ENCODE measurements at places on chromosomes 12 and 14. TPM values are rescaled to one million over a fixed set of nuclear protein-coding genes. Genes with fewer than 3 reads are reported as not detected.
A peak's percentile ranks its signal among the peaks of the same experiment; 100 is the strongest.

The ZNF664 gene
- 36.0 TPM for total RNA-seq

The RNASE2 gene
- 0.78 TPM for total RNA-seq

The DTX1 gene
- total RNA-seq, result 0.75 TPM

The CHST11 gene
- 1.2 TPM for total RNA-seq

DNA sequence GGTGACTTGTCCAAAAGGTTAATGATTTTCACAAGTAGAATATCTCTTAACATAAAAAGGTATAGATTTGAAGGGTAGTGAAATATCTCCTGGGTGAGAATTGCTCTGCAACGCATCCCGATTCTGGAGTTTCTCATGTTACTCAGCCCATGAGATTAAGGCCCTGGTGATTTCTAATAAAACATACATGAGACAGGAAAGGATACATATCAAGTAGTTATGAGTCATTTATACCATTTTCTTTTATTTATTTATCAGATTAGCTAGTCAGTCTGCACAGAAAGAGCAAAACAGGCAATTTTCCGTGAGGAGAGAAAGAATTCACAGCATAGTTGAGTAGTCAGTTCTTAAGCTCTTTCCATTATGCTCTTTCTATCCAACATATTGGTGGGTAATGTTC is 535.6 kb upstream of the ATP2B1 start:
- no peaks in the 10 kb centered on the region for H3K27me3 ChIP-seq
- no peak for DNase-seq
- H3K4me3 ChIP-seq, result no peak overlapping the region
- H3K27ac ChIP-seq, result no peak overlapping the region
- no peaks in the 10 kb centered on the region for H3K36me3 ChIP-seq

DNA sequence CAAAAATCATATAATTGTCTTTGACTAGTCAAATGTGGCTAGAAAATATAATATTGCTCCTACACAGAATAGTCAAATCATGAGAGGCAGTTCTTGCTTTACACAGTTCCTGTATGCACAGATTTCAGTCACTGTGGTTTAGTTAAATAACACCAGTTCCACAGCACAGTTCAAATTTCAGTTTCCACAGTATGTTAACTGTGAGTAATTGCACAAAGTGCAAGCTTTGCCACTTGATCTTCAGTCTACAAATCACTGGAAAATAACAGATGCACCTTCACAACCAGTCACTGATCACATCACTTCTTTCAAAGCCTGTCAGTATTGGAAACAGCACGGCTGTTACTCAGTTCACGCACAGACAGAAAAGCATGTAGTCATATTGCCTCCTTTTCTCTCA is 38.7 kb downstream of the KCNH5 start:
- H3K4me1 ChIP-seq, result no peaks in the 10 kb centered on the region
- H3K4me3 ChIP-seq, result no peak overlapping the region
- no peak overlapping the region for H3K27ac ChIP-seq

DNA sequence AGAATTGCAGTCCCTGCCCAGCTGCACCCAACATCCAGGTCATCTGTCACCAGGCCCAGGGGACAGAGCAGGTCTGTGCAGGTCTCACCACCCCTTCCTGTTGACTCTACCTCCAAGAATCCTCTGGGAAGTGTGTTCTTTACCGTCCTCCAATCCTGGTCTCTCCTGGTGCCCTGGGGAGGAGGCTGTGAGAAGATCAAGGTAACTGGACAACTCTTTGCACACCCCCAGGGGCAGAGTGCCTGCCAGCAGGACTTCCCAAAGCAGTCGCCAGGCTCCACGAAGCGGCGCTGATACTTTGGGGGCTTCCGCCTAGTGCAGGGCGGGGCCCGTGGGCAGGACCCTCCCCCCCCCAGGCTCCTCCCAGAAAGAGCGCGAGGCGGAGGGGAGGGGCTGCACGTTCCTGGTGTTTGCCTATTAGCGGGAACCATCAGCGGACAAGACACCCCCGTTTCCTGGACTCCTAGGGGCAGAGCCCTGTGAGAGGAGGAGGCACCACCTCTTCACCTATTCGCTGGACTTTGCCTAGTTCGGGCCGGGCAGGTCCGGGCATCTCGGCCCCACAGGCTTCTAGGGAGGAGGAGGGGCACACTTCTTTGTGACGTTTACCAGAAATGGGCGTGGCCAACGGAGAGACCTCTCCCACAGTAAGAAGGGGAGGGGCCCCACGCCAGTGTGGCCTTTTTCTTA is 918.0 kb downstream of the AACS start:
- peaks cover 6% of the 10 kb centered on the region for H3K27me3 ChIP-seq
- H3K27ac ChIP-seq, result no peak overlapping the region
- peak overlapping the region; percentile 39 for H3K4me3 ChIP-seq
- H3K4me1 ChIP-seq, result no peaks in the 10 kb centered on the region

DNA sequence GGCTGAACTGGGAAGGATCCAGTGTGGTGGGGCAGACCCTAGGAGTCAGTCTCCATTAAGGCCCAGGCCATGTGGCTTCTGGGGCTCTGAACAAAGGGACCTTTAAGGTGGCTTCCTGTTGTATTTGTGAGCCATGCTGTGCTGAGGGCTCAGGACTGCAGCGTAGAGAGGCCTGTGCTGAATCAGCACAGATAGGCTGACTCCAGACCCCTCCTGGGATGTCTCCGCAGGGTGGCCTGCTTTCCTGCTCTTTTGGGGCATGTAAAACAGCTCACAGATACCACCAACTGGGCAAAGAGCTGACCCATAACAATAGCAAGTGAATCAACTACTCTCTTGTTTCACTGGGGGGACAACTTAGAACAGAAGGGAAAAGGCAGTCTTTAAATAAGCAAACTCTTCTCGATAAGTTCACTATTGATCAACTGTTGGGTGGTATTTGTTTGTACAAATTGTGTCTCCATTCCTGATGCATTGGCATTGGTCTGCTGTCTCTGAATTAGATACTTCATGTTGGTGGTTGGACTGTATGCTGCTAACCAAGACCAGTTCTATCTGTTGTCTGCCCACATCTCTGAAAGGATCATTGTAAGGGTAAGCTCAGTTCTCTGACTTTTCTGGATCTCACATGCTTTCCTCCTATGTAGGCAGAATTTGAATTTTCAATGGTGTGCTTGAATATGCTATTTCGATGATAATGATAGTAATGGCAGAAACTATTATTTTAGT is 71.8 kb downstream of the MYRFL start:
- DNase-seq, result no peak
- H3K36me3 ChIP-seq, result no peaks in the 10 kb centered on the region
- H3K27ac ChIP-seq, result no peak overlapping the region

All from psoas muscle (tissue), 8 donors.